ENCODE measurements at places on chromosomes 12 and 14.

- no peak for DNase-seq
These were observed 854.4 kb downstream of the TMEM121 start for GRCh38 chr14:106380740-106381139.

DNA sequence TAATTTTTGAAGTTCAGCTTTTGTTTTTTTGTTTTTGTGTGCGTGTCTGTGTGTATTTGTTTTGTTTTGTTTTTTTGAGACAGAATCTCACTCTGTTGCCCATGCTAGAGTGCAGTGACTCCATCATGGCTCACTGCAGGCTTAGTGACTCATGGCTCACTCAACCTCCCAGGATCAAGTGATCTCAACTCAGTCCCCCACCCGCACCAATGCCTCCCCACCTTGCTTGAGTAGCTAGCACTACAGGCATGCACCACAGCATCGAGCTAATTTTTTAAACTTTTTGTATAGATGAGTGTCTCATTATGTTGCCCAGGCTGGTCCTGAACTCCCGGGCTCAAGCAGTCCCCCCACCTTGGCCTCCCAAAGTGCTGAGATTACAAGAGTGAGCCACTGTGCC lies 981.4 kb downstream of the BCL11B start:
- no peak for DNase-seq

DNA sequence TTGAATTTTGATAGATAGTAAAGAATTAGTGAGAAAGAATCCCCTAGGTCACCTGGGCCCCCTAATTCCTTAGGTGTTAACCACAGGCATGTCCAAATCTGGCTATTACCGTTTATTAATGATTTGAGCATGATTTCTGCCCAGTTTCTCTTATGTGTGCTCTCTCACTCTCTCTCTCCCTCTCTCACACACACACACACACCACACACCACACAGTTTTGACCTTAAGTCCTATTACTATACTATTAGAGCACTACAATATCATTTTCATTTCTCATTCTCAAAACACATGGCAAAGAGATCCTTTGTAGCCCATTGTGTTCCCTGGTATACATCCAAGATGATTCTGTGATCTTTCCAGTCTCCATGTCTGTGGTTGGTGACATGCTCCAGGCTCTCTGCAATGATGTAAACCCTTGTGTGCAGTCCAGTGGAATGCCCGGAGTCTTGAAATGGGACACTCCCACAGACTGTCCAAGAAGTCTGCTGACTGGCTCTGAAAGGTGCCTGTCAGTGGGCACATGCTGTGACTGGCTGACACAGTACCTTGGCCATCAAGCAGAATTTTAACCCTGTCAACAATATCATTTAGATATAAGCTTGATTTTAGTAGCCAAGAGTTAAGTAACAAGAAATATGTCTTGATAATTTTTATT lies 96.2 kb downstream of the FIGNL2 start:
- DNase-seq, result no peak

GRCh38 chr14:93116676-93117200 lies 1.0 kb upstream of the ITPK1 start:
- DNase-seq, result no peak

DNA sequence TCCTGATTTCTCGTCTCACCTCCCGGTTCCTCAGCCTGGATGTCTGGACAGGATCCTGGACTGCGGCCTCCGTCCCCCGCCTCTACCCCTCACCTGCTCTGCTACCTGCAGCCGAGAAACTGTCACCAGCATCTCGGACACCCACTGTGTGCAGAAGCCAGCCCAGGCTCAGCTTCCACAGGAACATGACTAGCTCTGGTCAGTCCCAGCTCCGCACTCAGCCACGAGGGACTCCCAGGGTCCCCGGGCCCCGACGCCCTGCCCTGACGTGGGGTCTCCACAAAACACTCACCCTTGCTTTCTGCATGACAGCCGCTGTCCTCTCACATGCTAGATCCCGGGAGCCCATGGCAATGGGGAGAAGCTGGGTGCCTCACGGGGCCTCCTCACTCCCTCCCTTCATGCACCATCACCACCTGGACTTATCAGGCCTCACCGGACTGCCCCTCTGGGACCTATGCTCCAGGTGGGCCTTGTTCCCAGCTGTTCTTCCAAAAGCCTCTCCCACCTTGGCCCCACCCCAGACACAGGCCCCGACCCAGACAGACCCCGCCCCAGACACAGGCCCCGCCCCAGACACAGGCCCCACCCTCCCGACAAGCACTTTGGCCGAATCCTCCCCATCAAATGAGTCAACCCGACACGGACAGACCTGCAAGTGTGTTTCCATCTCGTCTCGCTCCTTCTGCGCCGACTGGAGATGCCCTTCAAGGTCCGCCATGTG lies 26.9 kb upstream of the ANKLE2 start:
- no peak for DNase-seq
